ENCODE measurements at places on chromosomes 7 and 10.

- DNase-seq, result no peak
Measured at GRCh38 chr7:19754521-19755116, 18.8 kb downstream of the TMEM196 start.

DNA sequence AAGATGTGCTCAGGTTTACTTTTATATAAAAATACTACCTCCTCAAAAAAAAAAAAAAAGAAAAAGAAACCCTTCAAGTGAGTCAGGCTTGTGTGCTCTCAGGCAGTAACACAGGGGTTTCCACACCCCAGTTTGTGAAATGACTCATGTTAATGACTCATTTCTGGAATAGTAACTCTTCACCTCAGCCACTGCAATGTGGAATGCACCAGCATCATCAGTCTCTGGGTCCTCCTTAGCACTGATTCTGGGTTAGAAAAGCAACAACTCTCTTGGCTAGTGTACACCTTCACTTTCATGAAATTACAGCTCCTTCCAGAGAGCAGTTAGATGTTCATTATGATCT lies 110.6 kb downstream of the EMX2 start:
- no peak for DNase-seq

DNA sequence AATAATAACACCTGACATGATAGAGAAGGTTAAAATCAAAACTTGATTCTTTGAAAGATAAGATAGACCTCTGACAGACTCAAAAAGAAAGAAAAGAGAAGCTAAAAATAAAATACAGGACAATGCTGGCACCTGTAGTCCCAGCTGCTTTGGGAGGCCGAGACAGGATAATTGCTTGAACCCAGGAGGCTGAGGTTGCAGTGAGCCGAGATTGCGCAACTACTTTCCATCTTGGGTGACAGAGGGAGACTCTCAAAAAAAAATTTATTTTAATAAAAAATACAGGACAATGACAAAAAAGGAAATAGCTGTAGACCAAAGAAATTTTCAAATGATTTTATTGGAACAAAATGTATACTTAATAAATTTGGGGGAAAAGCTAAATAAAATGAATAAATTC lies 263.2 kb downstream of the SDK1 start:
- no peak for DNase-seq

DNA sequence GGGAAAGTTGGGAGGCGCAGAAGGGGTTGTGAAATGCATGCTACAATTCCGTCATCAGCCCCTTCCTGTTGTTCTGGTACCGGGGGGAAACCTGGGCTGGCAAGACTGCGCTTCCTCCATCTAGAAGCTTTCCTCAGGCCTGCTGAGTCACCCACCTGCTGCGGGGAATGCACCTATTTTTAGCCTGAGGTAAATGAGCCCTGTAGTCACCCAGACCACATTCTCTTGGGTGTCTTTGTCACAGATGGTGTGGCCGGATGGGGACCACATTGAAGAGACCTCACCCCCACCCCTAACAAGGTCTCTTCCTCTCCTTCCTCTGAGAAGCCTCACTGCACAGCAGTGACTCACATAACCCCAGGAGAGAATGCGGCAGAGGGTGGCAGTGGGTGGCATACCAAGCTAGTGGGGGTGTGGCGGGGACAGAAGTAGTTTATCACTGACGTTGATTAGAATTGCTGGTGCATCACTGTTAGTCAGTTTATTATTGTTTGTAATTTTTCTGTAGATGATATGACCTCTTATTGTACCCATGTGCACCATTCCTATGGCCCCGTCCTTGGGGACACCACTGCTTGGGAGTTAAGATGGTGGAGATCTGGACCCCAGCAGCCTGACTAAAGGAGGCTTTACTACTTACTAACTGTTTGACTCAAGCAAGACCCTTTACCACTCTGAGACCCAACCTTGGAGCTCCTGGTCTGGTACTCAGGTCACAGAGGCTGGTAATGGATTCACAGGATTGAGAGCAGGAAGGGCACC lies 83.0 kb upstream of the DUSP5 start:
- DNase-seq, result peak; percentile 89

GRCh38 chr7:132943645-132944044 lies 138.2 kb downstream of the CHCHD3 start:
- no peak for DNase-seq

DNA sequence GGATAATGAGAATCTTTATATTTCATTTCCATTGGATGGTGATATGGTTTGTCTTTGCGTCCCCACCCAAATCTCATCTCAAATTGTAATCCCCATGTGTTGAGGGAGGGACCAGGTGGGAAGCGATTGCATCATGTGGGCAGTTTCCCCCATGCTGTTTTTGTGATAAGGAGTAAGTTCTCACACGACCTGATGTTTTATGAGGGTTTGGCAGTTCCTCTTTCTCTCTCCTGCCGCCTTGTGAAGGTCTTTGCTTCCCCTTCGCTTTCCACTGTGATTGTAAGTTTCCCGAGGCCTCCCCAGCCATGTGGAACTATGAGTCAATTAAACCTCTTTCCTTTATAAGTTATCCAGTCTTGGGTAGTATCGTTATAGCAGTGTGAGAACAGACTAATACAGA lies 59.4 kb downstream of the MTPN start:
- DNase-seq, result no peak

DNA sequence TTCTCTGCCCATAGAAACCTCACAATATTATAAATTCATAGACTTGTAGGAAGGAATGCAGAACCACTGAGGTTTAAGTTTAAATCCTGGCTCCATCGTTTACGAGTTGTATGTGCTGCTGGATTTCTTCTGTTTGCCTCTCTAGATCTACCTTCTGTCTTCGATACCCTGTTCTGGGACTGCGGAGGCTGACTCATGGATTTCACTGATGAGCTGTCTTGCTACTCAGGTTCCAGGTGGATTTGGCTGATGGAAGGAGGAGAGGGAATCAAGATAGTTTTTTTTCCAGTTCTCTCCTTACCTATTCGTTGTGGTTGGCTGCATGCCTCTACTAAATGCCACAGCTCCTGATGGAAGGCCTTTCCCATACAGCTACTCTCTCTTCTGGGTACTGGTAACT lies 375.8 kb downstream of the REEP3 start:
- DNase-seq, result no peak

DNA sequence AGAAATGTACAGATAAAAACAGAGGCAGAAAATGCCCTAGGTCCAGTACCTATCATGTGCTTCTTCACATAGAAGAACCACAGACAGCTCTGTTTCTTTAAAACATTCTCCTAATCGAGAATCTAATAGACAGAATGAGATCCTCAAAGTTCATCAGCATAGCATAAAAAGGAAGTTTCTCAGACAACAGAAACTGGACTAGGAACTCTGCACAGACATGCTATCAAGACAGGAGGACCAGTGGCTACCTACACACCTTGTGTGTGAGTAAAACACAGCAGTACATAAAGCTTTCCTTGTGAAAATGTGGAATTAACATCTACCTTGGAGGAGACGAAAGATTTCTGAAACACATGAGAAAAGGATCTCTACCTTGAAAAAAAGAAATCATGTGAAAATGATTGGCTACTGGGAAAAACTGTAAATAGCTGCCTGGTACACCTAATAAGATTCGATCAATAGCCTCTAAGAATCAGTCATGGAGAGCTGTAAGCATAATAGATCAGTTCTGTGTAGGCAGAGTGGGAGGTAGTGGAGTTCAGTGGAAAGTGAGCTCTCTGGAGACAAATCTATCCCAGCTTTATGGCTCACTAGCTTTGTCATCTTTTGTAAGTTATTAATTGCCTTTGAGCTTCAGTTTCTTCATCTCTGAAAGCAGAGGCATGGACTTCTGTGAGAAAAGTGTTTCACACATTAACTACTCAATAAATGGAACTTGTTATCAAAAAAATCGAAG lies 26.7 kb downstream of the ELAPOR2 start:
- no peak for DNase-seq

DNA sequence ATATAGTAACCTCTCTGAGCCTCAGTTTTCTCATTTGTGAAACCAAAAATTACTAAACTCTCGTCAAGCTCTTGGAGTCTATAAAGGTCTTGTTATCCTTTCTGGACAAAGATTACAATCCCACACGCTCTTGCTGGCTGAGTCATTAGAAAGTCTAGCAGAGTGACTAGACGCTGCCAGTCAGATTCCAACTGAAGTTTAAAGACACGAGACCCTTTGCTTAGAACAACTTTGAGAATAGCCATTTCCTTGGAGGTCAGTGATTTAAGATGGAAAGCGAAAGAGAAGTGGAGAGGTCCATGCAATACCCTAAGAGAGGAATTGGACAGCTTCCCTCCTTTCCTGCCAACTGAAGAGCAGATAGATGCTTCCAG lies 119.5 kb downstream of the APBB1IP start:
- DNase-seq, result no peak

DNA sequence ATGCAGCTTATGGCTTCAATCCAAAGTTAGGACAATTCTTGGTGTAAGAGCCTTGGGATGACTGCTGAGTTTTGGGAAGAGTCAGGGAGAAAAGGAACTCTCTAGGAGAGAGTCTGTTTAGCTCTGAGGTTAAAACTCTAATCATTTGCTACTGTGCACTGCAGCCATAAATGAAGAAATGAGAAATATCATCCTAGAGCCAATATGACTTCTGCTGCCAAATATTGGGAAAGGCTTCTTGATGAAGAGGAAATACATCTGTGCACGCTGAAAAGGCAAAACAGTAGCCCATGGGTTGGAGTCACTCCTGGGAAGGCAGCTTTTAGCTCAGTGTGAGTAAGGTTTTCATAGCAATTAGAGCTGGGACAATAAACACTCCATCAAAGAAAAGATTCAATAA lies 308.8 kb downstream of the SFMBT2 start:
- no peak for DNase-seq

GRCh38 chr7:100561491-100562194 lies 12.1 kb downstream of the SAP25 start:
- no peak for DNase-seq

GRCh38 chr10:78563314-78563713 lies 505.5 kb upstream of the ZMIZ1 start:
- DNase-seq, result no peak

GRCh38 chr7:3193379-3194120 lies 107.5 kb upstream of the SDK1 start:
- DNase-seq, result no peak

DNA sequence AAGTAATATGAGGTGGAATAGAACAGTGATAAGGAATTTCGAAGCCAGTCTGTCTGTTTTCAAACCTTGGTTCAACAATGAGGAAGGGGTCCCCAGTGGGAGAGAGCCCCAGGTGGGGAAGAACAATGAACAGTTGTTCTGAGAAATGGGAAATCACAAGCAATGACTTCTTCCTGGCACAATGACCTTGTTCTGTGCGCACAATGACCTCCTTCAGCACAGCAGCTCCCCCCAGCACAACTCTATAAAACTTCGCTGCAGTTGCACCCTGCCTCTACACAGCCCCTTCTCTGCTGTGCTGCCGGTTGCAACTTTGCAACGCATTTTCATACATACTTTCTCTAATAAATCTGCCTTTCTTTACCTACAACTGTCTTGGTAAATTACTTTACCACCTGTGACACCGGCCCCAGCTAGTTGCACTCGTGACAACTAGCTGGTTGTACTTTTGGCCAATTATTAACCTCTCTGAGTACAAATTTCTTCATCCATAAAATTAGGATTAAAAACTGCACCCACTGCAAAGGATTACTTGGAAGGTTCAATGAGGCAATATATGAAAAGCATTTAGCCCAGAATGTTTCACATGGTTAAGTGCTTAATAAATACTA lies 40.5 kb downstream of the ASB4 start:
- DNase-seq, result no peak

GRCh38 chr10:63711361-63711760 lies 190.2 kb downstream of the REEP3 start:
- no peak for DNase-seq

GRCh38 chr10:43013065-43013464 lies 63.8 kb upstream of the RET start:
- no peak for DNase-seq

- no peak for DNase-seq
Measured at GRCh38 chr10:89518876-89519842, 16.2 kb downstream of the SLC16A12 start.

GRCh38 chr10:75910032-75910431 lies 478.6 kb downstream of the LRMDA start:
- DNase-seq, result no peak

- no peak for DNase-seq
Measured at GRCh38 chr7:103865442-103865841, 124.0 kb downstream of the RELN start.

DNA sequence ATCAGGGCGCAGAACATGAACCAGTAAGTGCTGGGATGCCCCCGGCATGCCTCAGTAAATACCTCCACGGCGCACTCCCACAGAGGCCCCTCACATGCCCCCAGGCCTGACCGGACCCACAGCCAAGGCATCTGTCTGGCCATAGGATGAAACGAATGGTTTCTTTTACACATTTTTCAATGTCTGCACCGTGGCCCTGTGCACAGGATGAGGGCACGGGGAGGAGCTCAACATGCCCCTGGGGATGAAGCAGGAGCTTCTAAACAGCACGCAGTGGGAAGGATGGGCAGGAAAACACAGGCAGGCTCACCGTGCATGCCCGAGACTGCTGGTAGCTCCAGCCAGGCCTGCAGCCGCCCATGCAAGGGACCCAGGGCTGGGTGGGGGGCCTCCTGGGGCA lies 283.3 kb downstream of the TNS3 start:
- no peak for DNase-seq

- no peak for DNase-seq
Measured at GRCh38 chr10:12380999-12381398, 31.7 kb downstream of the CAMK1D start.

All from activated naive CD4-positive, alpha-beta T cell treated with Interleukin-2 at 50 U/mL for 16 hours (primary cell).